ENCODE measurements at places on chromosomes 12 and 14.
A peak's percentile ranks its signal among the peaks of the same experiment; 100 is the strongest.

GRCh38 chr12:124418791-124419190 is 123.9 kb downstream of the RFLNA start:
- DNase-seq, result no peak

- DNase-seq, result no peak
Measured at GRCh38 chr12:57541001-57541400, 6.0 kb downstream of the DCTN2 start.

- no peak for DNase-seq
Measured at GRCh38 chr14:38199739-38200138, 8.0 kb upstream of the SSTR1 start.

- no peak for DNase-seq
Measured at GRCh38 chr12:57105011-57105753, 6.0 kb downstream of the STAT6 start.

DNA sequence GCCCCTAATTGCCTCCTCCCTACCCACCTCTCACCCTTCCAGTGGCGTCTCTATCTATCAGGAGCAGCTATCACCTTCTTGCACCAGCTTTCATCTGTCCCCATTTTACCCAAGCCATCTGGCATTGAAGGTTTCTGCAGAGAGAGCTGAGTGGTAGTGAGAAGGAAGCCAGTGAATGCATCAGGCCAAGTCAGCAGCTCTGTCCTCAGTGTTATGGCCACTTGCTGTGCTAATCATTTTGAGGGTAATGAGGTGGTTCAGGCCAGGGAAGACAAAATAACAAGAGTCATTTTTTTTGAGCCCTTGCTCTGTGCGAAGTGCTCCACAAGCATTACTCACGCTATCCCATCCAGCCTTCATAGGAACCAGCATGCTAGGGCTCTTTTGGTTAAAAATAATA is 164.7 kb downstream of the SUDS3 start:
- DNase-seq, result no peak

- no peak for DNase-seq
Measured at GRCh38 chr12:122032580-122032979, 10.9 kb downstream of the BCL7A start.

DNA sequence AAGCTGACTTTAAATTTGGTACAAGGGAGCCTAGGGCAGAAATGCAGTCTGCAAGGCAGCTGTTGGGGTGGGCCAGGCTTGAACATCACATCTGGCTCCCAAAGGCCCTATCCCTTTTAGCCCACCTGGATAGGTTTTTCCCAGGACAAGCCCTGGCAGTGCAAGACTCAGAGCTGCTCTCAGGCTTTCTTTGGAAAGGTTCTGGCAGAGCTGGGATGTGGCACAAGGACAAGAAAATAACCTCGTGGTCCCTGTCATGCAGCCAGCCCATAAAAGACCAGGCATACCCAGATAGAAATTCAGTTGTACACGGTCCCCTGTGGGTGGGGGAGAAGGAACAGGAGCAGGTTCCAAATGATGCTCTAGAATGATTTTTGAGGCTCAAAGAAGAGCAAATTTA is 206.9 kb downstream of the TTC7B start:
- DNase-seq, result no peak

GRCh38 chr12:3553221-3553620 is 62.2 kb downstream of the PRMT8 start:
- no peak for DNase-seq

DNA sequence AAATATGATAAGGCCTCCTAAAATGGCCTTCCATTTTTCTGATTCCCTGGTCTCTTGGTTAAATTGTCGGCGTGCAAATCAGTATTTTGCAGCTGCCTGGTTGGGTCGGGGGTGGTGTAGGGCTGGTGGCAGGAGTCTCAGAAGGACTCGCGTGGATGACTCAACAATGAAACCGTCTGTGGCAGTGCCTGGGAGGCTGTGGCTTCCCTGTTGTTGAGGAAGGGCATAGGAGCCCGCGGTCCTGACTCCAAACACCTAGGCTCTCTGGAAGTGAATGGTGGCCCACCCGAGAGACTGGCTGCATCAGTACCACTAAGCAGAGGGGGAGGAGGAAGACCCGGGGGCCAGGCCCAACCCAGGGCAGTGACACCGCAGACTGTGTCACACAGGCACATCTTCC is 207.9 kb downstream of the TTC7B start:
- no peak for DNase-seq

- DNase-seq, result no peak
Measured at GRCh38 chr14:22494486-22495135, 94.4 kb downstream of the DAD1 start.

DNA sequence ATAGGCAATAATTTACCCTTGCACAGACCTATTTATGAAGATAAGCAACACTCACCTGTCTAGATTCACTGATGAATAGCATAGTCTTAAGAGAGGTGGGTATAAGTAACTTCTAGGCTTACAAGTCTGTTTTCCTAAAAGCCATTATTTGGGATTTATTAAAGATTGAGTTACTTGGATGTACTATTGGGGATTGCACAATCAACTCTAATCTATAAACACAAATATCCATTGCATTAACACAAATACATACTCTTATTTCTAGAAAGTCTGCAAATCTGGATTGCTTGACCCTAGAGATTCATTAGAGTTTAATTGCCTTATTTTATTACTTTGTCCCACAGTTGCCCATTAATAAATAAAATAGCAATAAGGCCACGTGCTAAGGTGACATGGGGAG is 148.1 kb upstream of the CCDC198 start:
- no peak for DNase-seq

DNA sequence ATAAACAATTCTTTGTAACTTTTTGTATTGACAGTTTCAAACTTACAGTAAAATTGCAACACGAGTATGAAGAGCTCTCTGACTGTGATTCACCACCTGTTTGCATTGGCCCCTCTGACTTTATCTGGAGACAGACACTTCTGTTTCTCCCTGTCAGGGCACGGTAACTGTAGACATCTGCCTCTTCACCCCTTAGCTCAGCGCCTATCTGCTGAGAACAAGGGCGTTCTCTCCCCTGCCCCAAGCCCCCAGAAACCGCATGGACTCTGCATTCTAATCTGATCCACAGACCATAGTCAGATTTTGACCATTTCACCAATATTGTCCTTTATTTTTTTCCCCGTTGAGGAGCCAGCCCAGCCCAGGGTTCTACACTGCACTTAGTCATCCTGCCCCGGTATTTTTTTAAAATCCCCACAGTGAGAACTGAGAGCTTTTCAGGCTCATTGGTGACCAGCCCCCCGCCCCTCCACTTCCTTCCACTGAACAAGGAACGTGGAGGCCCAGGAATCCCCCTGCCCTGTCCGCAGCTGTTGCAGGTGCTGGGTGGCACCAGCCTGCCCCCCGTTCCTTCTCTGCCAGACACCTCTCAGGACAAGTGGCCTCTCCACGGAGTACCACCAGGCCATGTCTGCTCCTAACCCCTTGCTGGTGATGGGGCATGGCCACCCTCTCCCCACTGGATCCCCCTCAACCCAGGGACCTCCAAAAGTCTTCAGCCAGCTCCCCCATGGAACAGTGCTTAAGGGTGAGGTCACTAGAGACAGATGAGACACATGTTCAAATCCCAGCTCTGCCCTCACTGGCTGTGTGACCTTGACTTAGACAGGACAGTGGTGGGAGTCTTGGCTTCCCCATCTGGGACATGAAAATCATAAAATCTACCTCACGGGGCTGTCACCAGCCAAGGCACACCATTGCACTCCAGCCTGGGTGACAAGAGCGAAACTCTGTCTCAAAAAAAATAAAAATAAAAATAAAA is 11.2 kb downstream of the RHOF start:
- DNase-seq, result peak; percentile 50
